ENCODE measurements at places on chromosomes 2 and 18. TPM values are rescaled to one million over a fixed set of nuclear protein-coding genes. Genes with fewer than 3 reads are reported as not detected.

- no peak for DNase-seq
Observed at GRCh38 chr2:31987454-31988220, 23.2 kb downstream of the MEMO1 start.

GRCh38 chr2:81158505-81158904 lies 854.0 kb upstream of the LRRTM1 start:
- no peak for DNase-seq

DNA sequence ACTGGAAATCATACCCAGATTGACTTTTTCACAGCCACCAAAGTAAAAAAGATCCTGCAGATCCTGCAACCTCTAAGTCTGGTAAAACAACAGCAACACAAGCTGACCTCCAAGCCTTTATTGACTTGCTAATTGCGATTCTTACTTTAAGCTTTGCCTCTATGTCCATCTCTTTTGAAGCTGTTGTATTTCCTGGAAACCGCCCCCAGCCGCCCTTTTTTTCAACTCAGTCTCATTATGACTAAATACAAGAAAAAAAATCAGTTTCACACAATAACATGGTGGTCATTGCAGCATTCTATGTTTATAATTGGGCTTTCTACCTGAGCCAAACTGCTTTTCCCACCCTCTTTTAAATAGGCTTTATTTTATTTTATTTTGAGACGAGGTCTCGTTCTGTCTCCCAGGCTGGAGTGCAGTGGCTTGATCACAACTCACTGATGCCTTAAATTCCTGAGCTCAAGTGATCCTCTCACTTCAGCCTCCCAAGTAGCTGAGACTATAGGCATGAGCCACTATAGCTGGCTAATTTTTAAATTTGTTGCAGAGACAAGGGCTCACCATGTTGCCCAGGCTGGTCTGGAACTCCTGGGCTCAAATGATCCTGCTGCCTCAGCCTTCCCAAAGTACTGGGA lies 76.2 kb downstream of the MOGAT1 start:
- no peak for DNase-seq

The MOGAT1 gene
- polyA plus RNA-seq, result not detected

The CRYGC gene
- not detected for polyA plus RNA-seq

DNA sequence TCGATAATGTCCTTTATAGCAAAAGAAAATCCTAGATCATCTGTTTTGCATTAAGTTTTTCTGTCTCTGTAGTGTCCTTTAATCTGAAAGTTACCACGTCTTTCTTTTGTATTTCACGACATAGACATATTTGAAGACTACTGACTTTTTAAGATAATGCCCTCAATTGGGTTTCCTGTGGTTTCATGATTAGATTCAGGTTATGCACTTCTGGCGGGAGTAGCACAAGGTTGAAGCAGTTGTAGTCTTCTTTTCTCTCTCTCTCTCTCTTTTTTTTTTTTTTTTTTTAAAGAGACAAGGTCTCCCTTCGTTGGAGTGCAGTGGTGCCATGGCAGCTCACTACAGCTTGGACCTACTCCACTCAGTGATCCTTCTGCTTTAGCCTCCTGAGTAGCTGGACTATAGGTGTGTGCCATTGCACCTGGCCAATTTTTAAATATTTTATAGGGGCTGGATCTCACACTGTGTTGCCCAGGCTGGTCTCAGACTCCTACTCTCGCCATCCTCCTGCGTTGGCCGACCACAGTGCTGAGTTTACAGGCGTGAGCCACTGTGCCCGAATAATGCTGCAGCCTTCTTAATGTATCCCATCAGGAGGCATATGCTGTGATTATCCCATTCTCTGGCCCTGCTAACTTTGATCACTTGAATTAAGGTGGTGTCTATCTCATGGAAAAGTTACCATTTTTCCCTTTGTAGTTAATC lies 3.9 kb downstream of the INPP4A start:
- no peak for DNase-seq

Measured in right lung (tissue), 10 donors.